Left forelimb (tissue), 1 donor: ENCODE measurements at places on chromosomes 11 and 22.

- no peak for DNase-seq
Measured at GRCh38 chr11:12430954-12431595, 53.7 kb downstream of the PARVA start.

DNA sequence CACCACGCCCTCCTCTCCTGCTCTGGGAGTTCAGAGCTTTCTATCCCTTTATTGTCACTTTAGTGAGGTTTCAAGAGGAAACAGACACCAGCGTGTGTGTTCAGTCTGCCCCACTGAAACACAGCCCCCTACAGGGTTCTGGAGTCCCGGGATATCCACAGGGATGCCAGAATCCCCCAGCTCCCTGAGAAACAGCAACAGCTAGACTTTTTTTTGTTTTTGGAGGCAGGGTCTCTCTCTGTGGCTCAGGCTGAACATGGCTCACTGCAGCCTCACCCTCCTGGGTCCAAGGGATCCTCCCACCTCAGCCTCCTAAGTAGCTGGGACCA lies 10.4 kb downstream of the SULT4A1 start:
- peak; percentile 28 for DNase-seq

DNA sequence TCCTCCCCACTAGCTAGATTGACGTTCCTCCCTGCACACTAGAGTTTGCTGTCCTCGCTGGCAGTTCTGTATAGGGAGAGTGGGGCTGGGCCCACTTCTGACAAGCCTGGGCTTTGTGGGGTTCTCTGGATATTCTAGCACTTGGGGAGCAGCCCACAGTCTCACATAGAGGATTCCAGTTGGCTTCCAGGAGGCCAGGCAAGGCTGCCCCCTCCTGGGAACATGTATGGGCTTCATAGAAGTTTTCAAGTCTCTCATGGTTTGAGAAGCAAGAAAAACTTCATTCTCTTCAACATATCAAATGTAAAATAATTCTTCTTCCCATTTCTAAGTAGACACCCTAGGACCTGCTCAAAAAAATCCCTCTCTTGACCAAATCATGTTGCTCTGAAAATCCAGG lies 87.5 kb downstream of the NAV2 start:
- no peak for DNase-seq

DNA sequence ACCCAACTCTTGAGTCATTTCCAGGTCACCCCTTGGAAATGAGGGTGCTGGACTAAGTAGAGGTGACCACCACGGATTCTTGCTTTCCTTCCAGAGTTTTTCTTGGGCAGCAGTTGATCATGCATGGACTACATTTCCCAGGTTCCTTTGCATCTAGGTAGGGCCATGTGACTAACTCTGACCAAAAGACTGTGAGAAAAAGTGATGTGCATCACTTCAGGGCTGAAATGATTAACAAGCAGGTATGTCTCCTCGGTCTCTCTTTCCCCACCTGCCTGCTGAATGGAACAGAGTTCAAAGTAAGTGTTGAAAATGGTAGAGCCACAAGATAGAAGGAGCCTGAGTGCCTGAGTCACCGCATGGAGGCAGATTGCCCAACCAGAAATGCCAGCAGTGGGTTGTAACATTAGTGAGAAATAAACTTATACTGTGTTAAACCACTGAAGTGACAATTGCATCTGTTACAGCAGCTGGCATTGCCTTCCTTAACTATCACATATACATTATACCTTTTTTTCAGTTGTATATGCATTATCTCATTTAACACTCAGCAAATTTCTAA lies 113.5 kb downstream of the MN1 start:
- DNase-seq: no peak

DNA sequence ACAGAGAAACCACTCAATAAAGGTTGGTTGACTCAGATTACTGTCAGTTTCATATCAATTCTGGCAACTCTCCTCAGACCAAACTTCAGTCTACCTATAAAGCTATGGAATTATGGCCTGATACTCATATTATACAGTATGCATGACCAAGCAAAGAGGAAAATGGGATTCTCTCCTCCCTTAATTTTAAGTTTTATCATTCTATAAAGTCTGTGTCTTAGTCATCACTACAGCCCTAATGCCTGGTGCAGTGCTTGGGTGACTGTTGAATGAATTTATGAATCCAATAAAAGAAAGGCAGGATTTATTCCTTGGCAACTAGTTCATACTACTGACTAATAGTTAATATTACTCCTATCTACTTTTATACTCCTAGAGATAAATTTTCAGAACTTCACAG lies 37.6 kb upstream of the GRAMD1B start:
- no peak for DNase-seq

DNA sequence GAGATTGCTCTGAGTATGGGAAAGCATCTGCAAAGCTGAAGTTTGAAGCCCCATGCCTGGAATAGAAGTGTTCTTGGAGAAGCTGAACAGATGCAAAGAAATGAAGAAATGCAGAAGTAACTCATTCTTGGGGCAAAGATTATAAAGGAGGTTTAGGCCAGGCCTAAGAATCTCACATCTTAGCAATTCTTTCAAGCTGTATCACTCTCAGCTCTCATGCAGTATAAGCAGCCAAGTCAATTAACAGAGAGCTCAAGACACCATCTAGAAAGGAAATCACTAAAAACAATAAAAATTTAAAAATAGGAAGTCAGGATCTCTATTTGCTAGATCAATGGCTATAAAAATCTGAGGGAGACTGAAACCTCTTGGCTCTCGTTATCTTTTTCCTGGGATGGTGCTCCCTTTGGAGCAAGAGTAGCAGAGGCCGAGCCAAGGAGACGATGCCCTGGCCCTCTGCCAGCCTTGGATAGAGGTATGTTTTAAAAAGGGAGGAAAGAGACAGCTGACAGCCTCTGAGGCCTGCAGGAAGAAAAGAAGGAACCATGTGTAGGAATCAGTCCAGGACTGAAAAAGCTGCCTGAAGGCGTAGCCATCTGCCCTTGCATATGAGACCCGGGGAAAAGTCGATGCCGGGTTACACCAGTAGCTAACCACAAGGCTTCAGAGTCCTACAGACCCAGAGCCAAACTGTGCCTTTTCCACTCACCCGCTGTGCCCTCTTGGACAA lies 229.8 kb downstream of the BLID start:
- peak; percentile 73 for DNase-seq

- DNase-seq: no peak
Measured at GRCh38 chr11:103055221-103055890, 36.6 kb downstream of the DCUN1D5 start.

- DNase-seq: no peak
Measured at GRCh38 chr11:77147668-77148321, 19.7 kb downstream of the MYO7A start.

GRCh38 chr22:42955087-42955635 lies 59.8 kb downstream of the PACSIN2 start:
- DNase-seq: no peak

DNA sequence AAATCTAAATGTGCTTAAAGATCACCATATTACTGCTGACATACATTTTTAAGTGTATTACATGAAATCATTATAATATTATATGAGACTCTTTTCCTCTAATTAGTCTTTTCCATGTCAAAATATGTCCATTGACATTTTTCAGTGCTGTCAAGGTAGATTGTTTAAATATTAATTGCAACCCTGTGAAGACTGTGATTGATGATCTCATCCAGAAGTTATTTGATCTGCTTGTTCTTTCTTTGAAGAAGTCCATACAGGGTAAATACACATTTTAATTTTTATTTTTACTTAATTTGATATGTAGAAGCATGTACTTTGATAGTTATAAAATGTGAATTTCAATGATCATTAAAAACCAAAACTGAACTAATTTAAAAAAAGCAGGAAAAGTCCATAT lies 38.4 kb downstream of the DYNC2H1 start:
- DNase-seq: no peak

DNA sequence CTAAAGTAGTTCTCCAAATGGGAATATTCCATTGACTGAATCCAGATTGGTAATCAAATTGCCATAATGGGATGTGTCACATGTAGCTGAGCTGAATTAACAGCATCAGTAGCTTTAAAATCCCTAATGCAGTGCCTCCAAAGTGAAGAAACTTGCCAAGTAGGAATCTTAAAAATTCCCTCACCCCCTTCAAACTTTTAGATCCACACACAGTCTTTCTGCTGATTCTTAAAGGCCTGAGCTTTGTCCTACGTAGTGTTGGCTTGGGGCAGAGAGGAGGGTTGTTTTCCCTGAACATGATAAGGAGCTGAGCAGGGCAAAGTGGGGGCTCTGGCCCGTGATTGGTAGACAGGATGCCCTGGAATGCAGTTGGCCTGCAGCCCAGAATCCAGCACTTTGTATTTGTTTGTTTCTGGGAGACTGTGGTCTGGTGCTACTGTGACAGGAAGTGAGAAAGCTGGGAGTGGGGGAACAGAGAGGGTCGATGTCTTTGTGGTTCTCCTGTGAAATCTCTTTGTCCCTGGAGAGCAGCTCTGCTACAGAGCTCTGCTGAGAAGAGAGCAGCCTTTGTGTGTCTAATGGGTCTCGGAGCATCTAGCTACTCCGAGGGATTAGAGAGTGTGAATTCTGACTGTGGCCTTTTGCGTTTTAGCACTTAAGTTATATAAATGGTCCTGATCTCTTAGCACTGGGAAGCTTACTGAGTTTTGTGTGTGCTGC lies 16.9 kb downstream of the CTNND1 start:
- DNase-seq: peak; percentile 86

GRCh38 chr11:121591405-121592033 lies 138.8 kb upstream of the SORL1-AS1 start:
- DNase-seq: no peak

DNA sequence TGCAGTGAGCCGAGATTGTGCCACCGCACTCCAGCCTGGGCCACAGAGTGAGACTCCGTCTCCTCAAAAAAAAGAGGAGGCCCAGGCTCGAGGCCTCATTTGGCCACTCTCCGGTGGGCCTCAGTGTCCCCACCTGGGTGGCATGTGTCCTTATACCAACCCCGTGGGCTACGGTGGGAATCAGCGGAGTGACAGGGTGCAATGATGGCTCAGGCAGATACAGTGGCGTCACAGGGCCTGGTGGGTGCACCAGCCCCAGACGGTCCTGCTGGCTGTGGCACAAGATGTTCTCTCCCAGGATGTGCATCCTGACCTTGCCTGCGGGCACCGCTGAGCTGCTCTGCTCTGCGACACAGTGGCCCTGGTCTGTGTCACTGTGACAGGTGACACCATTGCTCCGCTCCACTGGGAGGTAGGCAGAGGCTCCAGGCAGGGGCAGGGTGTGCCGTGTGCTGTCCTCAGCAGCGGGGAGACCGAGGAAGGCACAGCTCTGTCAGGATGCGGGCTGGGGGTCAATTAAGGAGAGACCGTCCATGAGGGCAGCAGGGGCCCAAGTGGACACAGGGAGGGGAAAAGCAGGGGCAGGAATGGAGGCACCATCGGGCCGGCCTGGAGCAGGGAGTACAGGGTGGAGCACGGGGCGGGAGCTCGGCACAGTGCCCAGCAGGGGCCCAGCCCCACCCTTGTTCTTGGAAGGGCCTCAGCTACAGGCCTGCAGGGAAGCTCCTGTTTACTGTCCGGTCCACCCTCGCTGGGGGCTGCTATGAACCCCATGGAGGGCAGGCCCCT lies 21.7 kb upstream of the TH start:
- no peak for DNase-seq

DNA sequence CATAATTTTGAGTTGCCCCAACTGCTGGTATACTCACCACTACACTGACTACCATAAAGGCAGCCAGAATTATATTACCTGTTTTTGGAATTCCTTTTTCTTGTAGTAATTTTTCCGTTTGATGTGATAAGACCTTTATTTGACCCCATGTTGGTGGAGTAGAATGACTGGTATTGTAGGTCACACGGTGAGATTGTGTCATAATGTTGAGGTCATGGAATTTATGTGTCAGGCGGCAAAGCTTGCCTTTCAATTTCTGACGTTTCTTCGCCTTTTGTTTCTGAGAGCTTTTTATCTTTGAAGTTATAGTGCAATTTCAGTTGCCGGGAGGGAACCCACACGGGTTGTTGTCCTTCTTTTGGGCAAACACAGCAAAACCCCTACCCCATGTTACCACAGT lies 13.0 kb downstream of the OR52K1 start:
- DNase-seq: no peak

DNA sequence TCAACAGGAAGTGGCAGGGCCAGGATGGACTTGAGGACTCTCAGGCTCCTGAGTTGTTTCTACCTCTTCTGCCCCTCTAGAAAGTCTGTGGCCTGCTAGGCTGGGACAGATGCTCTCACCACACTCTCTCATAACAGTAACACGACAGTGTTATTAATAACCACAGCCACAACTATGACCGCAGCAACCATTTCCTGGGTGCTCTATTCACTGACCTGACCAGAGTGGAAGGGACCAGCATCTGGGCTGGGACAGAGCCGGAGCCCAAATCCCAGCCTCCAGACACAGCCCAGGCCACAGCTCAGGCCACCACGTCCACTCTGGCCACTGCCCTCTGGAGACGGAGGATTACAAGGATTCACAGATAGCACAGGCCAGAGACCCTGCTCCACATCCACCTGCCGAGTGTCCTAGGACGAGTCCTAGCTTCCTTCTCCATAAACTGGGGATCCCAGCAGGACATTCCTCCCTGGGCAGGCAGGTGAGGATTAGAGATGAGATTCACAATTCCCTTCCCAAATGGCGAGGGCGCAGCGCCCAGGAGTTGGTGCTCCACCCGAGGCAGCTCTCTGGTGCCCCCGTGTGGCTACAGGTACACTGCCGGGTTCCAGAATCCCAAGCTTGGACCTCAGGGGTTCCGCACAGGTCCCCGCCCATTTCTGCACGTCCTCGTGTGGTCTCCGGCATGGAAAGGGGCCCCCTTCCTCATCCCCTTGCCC lies 7.1 kb downstream of the PNPLA5 start:
- DNase-seq: peak; percentile 59

DNA sequence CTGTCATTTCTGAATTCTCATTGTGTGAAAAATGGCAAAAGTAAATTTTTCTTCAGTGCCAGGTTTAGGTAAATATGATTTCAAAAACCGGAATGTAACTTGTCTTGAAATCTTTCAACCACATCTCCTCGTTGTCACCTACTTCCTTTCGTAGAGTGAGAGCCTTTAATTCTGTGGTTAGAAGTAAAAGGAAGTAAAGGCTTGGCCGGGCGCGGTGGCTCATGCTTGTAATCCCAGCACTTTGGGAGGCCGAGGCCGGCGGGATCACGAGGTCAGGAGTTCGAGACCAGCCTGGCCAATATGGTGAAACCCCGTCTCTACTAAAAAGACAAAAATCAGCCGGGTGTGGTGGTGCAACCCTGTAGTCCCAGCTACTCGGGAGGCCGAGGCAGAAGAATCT lies 29.8 kb downstream of the SGSM3 start:
- DNase-seq: no peak

- DNase-seq: no peak
Measured at GRCh38 chr11:45052361-45052760, 94.1 kb upstream of the PRDM11 start.

DNA sequence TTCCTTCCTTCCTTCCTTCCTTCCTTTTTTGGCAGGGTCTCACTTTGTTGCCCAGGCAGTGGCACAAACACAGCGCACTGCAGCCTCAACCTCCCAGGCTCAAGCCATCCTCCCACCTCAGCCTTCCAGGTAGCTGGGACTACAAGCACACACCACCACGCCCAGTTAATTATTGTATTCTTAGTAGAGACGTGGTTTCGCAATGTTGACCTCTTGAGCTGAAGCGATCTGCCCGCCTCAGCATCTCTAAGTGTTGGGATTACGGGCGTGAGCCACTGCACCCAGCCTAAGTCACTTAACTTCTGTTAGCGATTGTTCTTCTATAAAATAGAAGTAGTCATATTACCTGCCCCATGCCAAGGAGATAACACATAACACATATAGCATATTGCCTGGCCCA lies 2.8 kb upstream of the SYTL2 start:
- DNase-seq: no peak
